ENCODE measurements at places on chromosomes 3 and 15.

- no peak for DNase-seq
Observed at GRCh38 chr3:118977118-118977517, 57.5 kb downstream of the IGSF11 start.

GRCh38 chr3:171133337-171133736, 106.8 kb upstream of the SLC2A2 start:
- no peak for DNase-seq

DNA sequence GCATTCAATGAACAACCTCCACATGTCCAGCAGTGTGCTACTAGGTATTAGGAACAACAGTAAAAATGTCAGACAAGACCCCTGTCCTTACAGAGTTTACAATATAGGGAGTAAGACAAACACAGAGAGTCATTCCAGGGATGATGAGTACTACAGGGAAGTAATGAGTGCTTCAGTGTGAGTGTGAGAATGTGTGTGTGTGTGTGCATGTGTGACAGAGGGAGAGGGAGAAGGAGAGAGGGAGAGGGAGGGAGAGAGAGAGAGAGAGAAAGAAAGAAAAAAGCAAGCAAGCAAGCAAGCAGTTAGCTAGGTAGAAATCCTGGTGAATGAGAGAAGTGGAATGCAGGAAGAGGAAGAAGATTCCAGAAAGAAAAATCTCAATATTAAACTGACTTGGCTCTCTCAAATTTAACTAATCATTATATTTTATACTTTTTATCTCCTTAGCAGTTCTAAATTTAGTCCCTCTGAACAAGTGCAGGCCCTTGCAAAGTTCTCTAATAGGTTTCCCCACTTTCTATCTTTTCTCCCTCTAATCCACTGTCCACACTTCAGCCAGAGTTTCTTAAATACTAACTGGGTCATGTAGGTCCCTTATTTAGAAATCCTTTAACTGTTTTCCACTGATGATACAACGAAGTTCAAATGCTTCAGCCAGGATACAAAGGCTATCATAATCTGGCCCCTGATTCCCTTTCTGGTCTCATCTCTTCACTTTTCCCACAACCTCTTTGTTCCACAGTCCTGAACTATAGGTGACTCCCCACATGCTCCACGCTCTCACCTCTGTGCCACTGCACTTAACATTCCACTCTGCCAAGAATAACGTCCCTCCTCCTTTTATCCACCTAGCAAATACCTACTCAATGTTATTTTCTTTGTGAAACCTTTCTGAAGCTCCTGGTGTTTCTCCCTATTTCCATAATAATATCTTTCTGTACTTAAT, 10.3 kb downstream of the DCBLD2 start:
- no peak for DNase-seq

- no peak for DNase-seq
Observed at GRCh38 chr3:30628901-30629590, 22.6 kb downstream of the TGFBR2 start.

DNA sequence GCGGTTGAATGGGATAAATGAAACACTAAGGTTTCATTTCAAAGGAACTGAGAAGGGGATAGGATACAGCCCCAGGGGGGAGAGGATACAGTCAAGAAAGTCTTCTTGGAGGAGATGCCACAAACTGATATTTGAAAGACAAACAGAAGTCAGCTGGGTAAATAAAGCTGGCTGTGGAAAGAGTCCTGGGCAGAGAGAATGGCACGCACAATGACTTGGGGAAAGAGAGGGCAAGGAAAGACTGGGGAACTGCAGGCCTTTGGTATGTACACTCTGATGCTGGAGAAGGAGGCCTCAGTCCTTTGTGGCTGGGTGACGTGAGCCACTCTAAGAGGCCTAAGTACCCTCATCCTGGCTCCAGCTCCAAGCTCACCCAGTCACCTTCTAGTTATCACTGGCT, 45.2 kb upstream of the LMCD1 start:
- no peak for DNase-seq

DNA sequence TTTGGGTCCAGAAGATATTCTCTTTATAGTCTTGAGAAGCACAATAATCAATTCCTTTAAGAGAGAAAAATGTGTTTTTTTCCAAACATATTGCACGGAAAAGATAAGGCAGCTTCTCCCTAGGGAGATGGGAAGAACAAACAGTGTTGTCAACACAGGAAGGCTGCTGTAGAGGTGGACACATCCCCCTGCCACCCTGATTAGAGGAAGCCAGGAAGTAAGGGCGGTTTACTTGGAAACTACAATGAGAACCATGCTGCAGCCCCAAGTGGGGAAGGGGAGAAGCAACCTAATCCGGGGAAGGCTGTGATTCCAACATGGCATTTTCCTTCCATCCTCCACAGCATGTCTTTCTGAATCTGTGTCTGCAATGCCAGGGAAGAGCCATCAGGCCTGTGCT, 256.9 kb upstream of the TGFBR2 start:
- no peak for DNase-seq
